NCI-H2029 (cell line): ENCODE measurements at places on chromosomes 12 and 14.
A peak's percentile ranks its signal among the peaks of the same experiment; 100 is the strongest.

- no peak for DNase-seq
Observed at GRCh38 chr12:10722905-10723746, at the start of gene YBX3. Gene YBX3 (minus strand): TSS chr12:10723323. CDS start chr12:10723111, 212 bp downstream.

GRCh38 chr14:36659010-36659821 lies 2.4 kb upstream of the PAX9 start:
- no peak for DNase-seq

GRCh38 chr14:90569201-90569600 lies 172.4 kb downstream of the CALM1 start:
- DNase-seq: no peak

GRCh38 chr14:75896341-75896740 lies 85.5 kb downstream of the TGFB3 start:
- no peak for DNase-seq

GRCh38 chr14:73771848-73772638 lies 57.9 kb upstream of the PNMA1 start:
- DNase-seq: peak; percentile 29

DNA sequence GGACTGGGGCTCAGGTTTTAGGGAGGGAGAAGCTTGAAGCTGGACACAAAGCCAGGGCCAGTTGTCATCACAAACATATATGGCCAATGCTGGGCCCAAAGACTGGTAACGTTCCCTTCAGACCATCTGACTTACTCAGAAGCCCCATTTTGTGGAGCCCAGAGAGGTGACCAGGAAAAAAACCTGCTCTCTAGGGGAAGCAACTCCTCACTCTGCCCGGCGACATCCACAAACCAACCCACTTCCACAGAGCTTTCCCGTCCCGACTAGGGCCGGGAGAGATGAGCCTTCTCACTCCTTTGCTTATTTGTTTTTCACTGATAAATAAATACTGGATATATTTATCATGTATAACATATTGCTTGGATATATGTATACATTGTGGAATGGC lies 180.9 kb upstream of the RTL1 start:
- no peak for DNase-seq

- DNase-seq: no peak
Observed at GRCh38 chr14:59225281-59225680, 36.8 kb downstream of the DAAM1 start.

- no peak for DNase-seq
Observed at GRCh38 chr12:43428088-43428600, 123.9 kb downstream of the ADAMTS20 start.

DNA sequence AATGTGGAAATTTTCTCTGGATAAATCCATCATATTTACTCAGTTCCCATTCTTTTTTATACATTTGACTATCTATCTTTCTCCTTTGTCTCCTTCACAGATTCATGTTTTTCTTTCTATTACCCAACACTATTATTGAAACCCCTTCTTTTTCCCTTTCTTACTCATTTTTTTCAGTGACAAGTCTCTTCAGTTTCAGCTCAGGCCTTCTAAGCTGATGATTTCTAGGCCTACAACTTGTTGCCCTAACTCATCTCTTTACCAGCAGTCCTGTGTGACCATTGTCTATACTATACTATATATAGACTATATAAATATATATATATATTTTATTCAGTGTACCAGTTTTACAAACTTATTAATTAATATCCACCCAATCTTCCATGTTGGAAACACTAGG lies 31.8 kb downstream of the SLC16A7 start:
- DNase-seq: no peak

GRCh38 chr14:54554401-54554800 lies 12.5 kb upstream of the SAMD4A start:
- DNase-seq: no peak

GRCh38 chr12:11698729-11699128 lies 49.3 kb downstream of the ETV6 start:
- no peak for DNase-seq

DNA sequence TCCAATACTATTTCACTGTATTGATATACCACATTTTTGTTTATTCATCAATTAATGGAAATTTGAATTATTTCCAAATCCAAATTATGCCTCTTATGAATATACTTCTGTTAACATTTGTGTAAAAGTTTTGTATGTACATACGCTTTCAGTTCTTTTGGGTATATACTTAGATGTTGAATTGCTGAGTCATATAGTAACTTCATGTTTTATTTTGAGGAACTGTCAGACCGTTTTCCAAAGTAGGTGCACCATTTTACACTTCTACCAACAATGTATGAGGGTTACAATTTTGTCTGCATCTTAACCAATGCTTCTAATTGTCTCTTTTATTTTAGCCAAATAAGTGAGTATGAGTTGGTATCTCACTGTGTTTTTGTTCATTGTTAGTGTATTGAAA lies 10.2 kb upstream of the CCER1 start:
- DNase-seq: no peak

DNA sequence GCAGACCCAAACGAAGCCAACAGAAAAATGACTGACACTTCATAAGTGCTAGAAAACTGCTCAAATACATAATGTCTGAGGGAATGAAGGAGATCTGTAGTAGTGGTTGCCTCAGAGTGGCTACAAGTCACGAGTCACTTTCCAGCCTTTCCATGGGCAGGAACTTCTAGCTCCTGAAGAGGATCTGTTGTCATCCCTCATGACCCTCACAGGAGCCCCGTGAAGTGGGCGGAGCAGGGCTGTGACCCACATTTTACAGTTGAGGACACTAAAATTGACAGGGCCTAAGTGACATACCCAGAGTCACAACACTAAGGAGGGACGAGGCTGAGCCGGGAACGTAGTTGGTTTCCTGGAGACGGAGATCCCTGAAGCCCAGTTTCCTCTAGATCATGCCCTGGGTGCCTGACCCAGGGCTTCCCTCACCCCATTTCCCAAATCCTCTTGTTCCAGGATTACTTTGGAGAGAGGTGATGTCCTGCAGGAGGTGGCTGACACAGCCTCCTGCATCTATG lies 45.8 kb upstream of the P2RX7 start:
- no peak for DNase-seq

DNA sequence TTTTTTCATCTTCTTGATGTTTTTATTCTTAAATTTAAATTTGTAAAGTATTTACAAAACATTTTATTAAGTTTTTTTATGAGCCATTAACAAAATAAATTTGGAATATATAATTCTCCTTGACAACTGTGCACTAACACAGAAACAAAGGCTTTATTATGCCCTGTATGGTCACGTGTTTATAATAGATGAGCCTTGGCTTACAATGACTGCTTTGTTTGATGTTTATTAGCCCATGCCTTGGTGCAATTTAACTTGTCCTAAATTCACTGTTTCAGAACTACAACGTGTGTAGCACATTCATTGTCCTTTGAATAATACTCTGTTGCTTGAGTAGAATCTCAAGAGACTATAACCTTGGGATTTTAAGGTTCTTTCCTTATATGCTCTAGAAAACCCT lies 59.8 kb downstream of the CNTN1 start:
- no peak for DNase-seq

GRCh38 chr12:127729381-127729780 lies 537.6 kb upstream of the TMEM132C start:
- peak; percentile 1 for DNase-seq

GRCh38 chr14:22432348-22432976 lies 156.6 kb downstream of the DAD1 start:
- peak; percentile 45 for DNase-seq

DNA sequence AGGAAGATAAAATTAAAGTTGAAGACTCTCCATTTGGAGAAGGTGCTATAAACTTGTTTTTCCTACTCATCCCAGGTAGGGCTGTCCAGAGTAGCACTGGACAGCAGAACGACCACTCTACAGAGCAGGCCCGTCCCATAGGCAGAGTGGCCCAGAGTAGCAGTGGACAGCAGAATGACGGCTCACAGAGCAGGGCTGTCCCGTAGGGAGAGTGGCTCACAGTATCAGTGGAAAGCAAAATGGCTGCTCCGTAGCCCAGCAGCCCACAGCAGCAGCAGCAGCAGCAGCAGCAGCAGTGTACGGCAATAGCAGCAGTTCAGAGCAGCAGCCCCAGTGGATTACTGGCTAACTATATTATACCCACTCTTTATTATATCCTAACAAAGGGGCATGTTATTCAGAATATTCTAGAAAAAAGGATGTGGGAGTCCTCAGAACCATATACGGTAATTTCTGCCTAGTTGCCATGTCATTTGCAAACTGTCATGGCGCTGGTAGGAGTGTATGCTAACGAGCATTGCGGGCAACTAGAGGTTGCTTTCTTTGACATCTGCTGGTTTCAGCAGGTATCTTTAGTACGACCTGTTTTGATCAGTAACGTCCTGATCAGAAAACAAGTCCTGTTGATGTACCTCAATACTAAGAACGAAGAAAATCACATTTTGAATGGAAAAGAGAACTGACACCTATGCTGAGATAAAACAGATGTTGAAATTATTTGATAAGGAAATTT lies 567.3 kb downstream of the SLC16A7 start:
- no peak for DNase-seq

GRCh38 chr12:127179176-127179575 lies 1087.8 kb upstream of the TMEM132C start:
- DNase-seq: no peak

DNA sequence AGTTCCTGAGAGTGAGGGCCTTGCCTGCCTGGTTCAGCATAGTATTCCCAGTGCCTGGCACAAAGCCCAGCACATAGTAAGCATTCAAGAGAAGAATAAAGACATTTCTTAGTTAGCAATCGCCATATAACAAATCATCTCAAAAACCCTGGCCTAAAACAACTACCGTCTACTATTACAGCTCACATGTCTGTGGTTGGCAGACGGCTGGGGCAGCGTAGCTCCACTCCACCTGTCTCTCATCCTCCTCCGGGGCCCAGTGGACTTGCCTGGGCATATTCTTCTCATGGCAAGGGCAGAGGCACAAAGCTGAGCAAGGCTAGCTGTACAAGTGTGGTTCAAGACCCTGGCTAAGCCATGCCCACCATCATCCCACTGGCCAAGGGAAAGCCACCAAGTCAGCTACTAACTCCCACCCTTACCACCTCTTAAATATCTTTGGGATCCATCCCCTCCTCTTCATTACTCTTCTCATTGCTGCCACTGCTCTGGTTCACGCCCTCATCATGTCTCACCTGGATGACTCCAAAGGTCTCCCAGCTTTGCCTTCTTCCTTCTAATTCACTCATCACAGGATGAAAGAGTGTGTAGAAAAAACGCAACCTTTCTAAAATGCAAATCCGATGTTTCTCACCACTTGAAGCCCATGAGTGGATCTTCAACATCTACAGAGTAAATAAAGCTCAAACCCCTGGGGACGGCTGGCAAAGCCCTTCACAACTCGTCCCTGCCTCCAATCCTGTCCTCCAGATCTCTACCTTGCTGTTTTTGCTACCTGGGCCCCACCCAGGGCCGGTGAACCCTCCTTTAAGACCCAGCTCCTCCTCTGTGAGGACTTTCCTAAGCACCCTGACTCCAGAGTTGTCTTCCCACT lies 10.4 kb downstream of the TMEM229B start:
- DNase-seq: peak; percentile 65

GRCh38 chr14:22380571-22381407 lies 208.2 kb downstream of the DAD1 start:
- DNase-seq: no peak

GRCh38 chr14:79453276-79453675 lies 758.0 kb downstream of the DIO2 start:
- no peak for DNase-seq

DNA sequence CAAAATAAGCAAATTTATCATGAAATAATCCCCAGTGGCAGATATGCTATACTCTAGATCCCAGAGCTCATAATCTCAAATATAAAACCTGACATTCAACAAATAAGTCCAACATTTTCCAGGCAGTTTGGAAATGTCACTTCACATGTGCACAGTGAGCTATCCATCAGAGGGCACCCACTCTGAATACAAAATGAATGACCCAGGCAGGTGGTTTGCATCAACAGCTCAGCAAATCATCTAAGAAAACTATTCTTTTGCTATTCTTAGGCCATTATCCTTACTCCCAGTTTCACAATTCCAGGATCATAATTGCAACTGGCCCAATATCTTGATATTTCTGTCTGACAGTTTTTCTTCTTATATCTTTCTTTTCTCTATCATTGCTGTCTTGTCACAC lies 38.5 kb downstream of the TRIM9 start:
- no peak for DNase-seq

DNA sequence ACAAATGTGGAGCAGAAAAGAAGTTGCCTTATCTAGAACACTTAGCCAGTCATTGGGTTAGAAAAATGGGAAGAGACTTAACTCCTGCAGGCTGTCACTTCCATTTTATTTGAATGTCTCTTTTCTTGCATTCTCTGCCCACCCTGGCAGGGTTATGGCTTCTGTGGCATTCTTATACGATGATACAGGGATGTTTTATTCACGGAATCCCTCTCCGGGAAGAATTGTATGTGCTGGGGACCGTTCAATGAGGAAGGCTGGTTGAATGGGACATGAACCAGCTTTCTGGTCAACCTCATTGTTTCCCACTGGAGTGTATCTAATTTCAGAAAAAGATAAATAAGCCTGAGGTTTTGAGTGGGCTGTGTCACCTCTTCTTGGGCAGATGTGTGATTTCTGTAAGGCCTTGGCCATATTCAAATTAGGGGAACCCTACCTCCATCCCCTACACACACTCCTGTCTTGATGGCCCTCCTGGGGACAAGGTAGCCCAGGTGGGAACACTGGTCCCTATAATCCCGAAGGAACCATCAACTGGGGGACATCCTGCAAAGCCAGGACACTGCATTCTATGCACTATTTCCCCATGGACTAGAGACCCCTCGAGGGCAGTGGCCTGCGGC lies 174.8 kb upstream of the GSC start:
- no peak for DNase-seq

DNA sequence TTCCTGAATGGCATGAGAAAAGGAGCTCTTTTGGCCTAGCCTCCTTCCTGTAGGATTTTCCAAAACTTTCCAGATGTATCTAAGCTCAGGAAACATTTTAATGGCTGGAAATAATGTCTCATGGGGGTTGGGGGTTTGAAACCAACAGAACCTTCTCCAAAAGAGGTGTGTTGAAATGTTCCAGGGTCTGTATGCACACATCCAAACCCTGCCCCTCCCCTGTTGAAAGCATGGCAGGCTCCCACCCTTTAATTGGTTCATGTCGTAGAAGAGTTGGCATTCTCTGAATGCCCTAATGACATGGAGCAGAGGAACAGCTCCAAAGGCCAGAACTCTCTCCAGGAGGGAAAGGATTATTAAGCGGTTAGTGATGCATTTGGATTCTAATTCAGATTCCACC lies 353.2 kb downstream of the ZFP36L1 start:
- DNase-seq: no peak

DNA sequence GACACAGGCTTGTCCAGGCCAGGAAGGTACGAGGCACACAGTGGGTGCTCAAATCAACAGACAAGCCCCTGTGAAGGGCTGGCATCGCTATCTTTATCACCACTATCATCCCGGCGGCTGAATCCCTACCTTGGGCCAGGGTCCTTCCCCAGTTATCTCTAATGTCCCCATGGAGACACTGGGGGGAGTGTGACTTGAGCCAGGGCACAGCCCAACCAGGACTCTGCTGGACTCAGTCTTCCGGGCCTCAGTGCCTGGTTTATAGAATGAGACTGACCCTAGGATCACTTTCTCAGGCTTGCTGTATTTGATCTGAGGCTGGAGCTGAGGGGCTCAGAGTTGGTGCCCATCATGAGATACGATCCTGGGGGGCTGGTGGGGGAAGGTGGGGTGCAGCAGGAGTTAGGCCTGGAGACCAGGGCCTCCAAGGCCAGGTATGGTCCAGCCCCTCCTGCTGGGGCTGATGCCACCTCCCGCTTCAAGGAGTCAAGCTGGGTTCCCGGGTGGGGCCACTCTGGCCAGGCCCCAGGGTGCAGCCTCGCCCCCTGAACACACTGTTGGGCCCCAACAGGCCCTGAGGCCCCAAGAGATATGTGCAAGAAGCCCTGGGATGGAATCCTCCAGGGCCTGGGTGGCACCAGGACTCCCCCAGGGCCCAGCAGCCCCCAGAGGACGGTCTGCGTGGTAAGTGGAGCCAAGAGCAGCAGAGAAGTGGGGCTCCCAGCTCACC lies 11.8 kb downstream of the BEGAIN start:
- DNase-seq: no peak
